Testis (tissue), 5 donors: ENCODE measurements at places on chromosomes 11 and 22.

DNA sequence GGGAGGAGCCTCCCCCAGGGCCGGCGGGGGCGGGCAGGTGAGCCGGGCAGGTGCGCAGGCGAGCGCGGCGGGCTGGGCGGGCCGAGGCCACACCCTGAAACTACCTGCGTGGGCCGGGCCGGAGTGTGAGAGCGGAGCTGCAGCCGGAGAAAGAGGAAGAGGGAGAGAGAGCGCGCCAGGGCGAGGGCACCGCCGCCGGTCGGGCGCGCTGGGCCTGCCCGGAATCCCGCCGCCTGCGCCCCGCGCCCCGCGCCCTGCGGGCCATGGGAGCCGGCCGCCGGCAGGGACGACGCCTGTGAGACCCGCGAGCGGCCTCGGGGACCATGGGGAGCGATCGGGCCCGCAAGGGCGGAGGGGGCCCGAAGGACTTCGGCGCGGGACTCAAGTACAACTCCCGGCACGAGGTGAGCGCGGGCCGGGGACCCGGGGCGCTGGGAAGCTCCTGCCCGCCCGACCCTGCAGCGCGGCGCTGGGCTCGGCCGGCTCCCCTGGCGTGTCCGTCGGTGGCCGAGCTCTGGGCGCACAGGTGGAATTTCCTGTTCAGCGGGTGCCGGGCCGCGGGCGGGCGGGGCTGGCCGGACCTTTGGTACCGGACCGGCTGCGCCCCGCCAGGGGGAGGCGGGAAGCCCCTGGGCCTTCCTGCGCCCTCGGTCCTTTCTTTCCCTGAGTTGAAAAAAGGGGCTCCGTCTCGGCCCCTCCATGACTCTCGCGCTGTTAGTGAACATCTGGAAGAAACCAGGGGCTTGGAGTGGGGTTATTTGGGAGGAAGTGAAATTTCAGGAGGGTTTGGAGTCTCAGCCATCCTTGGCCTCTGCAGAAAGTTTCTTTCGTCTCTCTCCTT, at the start of gene ST14:
Gene ST14, plus strand, starts transcription at position 126 of the 841 bp plus-strand sequence. Its CDS starts 198 bp downstream, at position 324.
- H3K36me3 ChIP-seq, result no peaks in the 10 kb centered on the region
- peak within 1 kb of the TSS; percentile 36 for H3K4me3 ChIP-seq
- H3K27me3 ChIP-seq, result no peaks in the 10 kb centered on the region
- H3K27ac ChIP-seq, result no peak within 1 kb of the TSS
- no peak for DNase-seq

- no peaks in the 10 kb centered on the region for H3K27me3 ChIP-seq
- no peak overlapping the region for H3K27ac ChIP-seq
- H3K36me3 ChIP-seq, result no peaks in the 10 kb centered on the region
- no peak for DNase-seq
Measured at GRCh38 chr11:71148716-71149115, 103.7 kb downstream of the SHANK2 start.

GRCh38 chr11:69647390-69647748, 6.4 kb downstream of the CCND1 start:
- H3K27ac ChIP-seq, result no peak overlapping the region
- no peak for DNase-seq
- peaks cover 18% of the 10 kb centered on the region for H3K4me1 ChIP-seq

DNA sequence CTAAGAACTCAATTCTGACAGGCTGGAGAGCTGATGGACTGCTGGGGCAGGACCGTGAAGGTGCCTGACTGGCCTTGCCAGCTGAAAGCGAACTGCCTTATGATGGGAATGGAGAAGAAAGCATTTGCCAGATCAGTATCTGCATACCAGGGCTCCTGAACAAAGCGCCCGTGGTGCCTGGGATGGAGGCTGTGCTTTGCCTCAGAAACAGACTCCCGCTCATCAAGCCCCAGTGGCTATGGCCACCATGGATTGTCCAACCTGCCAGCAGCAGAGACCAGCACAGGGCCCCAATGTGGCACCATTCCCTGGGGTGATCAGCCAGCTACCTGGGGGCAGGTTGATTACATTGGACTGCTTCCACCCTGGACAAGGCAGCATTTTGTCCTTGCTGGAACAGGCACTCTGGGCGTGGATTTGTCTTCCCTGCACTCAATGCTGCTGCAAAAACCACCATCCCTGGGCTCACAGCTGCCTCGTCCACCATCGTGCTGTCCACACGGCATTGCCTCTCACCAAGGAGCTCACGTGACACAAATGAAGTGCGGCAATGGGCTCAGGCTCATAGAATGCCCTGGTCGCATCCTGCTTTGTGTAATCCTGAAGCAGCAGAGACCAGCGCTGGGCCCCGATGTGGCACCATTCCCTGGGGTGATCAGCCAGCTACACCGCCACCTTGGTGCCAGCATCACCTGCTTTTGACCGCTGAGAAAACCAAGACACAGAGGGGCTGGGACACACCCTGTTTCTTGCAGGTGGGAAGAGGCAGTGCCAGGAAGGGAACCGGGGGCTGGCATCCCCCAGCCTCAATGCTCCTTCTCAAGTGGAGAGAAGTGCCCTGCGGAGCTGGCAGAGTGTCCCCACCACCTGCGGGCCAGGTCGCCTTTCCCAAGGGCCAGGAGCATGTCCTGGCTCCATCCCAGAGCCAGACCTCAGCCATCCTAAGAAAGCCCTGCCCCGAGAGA, 1367.5 kb downstream of the BRD1 start:
- no peak overlapping the region for H3K27ac ChIP-seq
- DNase-seq, result no peak
- H3K4me3 ChIP-seq, result no peak overlapping the region
- H3K36me3 ChIP-seq, result no peaks in the 10 kb centered on the region

- H3K4me3 ChIP-seq, result no peak overlapping the region
- H3K4me1 ChIP-seq, result no peaks in the 10 kb centered on the region
- H3K36me3 ChIP-seq, result no peaks in the 10 kb centered on the region
Measured at GRCh38 chr11:111463276-111463675, 48.9 kb downstream of the BTG4 start.

DNA sequence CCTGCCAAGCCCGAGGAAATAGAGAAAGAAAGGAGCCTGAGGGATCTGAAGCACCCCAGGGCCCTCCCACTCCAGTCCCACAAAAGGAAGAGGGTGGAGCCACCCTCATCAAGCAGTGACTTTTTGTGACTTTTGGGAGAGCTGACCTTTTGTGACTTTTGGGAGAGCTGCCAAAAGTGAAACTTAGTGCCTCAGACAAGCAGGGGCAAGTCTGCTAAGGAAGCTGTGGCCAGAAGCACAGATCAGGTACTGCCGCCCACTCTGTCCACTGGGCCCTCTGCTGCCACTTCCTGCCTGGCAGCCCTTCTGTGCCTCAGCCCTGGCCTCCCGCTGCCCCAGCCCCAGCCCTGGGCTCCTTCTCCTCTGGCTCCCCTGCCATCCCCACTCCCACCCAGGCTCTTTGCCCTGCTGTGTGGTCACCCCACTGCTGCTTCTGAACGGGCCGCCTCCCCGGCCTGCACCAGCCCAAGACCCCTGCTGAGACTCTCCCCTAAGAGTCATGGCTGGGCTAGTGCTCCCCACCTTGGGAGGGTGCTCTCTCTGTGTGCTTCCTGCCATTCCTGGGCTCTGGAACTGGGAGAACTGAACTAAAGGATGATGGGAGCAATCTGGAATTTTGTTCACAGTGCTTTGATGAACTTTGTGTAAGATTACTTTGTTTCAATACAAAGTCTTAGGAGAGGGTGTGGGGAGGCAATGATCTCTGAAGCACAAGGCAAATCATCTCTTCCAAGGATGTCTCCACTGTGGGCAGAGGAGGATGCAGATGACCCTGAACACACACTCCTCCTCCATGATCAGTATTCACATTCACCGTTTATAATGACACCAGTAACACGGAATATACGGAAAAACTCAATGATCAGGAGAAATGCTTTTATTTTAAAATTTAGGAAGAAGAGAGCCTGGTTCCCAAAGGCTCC, at the start of gene APOBEC3H:
Gene APOBEC3H, plus strand, starts transcription at position 147 of the 923 bp plus-strand sequence. CDS start 3,035 bp downstream, outside the sequence.
- peak; percentile 57 for DNase-seq
- no peak within 1 kb of the TSS for H3K4me3 ChIP-seq
- H3K36me3 ChIP-seq, result no peaks in the 10 kb centered on the region
- peak within 1 kb of the TSS; percentile 69 for H3K27ac ChIP-seq
- H3K27me3 ChIP-seq, result no peaks in the 10 kb centered on the region

- H3K4me1 ChIP-seq, result peaks cover 4% of the 10 kb centered on the region
- H3K27me3 ChIP-seq, result no peaks in the 10 kb centered on the region
- H3K36me3 ChIP-seq, result no peaks in the 10 kb centered on the region
- DNase-seq, result no peak
- no peak overlapping the region for H3K27ac ChIP-seq
Measured at GRCh38 chr11:47154616-47155570, 21.8 kb downstream of the ARFGAP2 start.

DNA sequence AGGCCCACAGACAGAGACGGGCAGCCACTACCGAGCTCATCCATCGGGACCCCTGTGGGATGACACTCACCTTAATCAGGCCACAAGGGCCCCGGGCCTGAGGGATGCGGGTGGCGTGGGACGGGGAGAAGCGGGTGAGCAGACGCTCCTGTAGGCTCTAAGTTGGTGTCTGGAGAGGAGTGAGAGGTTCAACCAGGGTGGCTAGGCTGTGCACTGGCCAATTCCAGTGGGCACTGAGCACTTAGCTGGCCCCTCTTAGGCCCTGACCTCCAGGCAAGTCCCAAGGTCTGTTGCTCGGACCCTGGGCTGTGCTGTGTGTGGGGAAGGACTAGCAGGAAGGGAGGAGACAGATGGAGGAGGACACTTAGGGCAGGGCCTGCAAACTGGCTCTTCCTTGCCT, 139.3 kb downstream of the ST3GAL4 start:
- no peak for DNase-seq
- no peaks in the 10 kb centered on the region for H3K36me3 ChIP-seq
- no peaks in the 10 kb centered on the region for H3K4me1 ChIP-seq
- no peaks in the 10 kb centered on the region for H3K27me3 ChIP-seq
- H3K4me3 ChIP-seq, result no peak overlapping the region
- no peak overlapping the region for H3K27ac ChIP-seq

DNA sequence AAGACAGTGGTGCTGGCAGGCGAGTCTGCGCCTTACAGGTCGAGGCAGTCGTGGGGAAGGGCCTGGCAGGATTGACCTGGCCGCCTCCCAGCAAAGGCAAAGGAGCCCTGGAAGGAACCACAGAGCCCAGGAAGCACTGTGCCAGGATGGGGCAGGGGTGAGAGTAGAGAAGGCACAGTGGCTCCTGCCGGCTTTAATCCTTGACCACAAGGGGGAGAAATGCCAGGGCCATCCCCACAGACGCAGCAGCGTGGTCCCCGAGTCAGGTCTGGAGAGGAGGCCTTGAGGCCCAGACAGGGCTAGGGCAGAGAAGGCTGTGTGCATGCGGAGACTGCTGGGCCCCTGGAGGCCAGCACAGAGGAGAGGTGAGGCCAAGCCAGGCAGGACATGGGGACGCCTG, 9.9 kb upstream of the NDUFS8 start:
- H3K4me3 ChIP-seq, result no peak overlapping the region
- no peak overlapping the region for H3K27ac ChIP-seq
- no peak for DNase-seq

- no peaks in the 10 kb centered on the region for H3K36me3 ChIP-seq
- no peaks in the 10 kb centered on the region for H3K27me3 ChIP-seq
- DNase-seq, result no peak
- H3K4me3 ChIP-seq, result peak overlapping the region; percentile 86
Measured at GRCh38 chr22:30357236-30357570, 396 bp downstream of the CCDC157 start.

DNA sequence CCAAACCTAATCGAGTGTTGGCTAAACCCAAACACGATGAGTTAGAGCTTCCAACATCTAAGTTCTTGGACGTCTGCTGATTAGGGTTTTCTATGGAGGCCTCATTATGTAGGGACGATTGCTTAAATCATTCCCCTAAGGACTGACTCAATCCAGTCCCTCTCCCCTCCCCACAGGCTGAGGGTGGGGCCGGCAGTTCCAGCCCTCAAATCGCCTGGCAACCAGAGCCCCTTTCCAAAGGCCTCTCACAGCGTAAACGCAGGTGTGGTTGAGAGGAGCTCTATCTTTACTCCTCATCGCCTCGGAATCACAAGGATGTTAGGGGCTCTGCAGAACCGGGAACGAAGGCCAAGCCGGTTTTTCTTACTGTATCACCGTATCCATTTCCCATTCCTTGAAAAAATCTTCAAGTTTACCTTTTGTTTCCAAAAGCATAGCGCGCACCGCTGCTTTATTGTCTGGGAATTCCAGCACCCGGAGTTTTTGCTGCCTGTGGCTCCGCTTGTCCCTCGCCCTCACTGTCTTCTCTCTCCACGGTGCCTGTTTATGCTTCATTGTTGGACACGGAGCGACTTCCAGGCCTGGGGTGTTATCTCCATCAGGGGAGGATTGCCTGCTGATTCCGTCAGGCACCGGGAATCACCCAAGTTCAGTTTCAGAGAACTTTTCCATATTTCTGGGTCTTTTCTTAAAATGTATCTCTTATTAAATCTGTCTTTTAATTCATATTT, 13.8 kb upstream of the IFITM3 start:
- peak overlapping the region; percentile 88 for H3K27ac ChIP-seq
- no peak overlapping the region for H3K4me3 ChIP-seq
- H3K27me3 ChIP-seq, result no peaks in the 10 kb centered on the region
- H3K4me1 ChIP-seq, result peaks cover 40% of the 10 kb centered on the region
- H3K36me3 ChIP-seq, result no peaks in the 10 kb centered on the region
